RKO (cell line): ENCODE measurements at places on chromosomes 12 and 14.

DNA sequence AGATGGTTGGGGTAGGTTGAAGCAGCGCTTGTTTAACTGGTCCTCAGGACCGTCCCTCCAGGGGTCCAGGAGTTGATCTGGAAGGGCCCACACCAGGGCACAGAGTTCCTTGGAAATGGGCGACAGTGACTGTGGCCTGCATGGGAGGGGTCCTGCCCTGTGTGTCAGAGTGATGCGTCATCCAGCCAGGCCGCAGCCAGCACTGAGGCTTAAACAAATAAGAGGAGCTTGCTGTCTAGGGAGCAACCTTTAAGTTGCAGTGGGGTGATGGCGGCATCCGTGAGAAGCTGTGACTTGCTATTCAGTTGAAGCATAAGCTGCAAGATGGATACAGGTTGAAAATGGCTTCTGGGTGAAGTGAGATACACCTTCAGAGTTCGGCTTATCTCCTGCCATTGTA, 20.2 kb downstream of the DCAF4 start:
- DNase-seq = no peak

- no peak for DNase-seq
Observed at GRCh38 chr12:43856972-43857371, 21.1 kb downstream of the TMEM117 start.

GRCh38 chr14:98949051-98949450, 322.9 kb downstream of the BCL11B start:
- DNase-seq = no peak

DNA sequence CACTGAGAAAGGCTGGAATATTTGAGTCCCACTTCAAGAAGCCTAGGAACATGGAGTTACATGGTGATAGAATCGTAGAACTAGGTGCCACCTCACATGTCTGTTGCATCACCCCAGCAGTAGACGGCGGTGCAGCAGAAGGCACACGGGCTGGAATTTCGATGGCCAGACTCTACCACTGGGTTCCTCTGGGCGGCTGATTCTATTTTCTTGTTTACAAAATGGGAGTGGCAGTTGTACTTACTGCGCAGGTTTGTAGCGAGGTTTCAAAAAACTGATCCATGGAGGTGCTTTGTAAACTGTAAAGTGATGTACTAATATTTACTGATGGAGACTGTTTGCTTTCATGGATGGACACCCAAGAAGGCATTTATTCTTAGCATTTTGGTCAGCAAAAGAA, 45.7 kb downstream of the WDR20 start:
- no peak for DNase-seq

DNA sequence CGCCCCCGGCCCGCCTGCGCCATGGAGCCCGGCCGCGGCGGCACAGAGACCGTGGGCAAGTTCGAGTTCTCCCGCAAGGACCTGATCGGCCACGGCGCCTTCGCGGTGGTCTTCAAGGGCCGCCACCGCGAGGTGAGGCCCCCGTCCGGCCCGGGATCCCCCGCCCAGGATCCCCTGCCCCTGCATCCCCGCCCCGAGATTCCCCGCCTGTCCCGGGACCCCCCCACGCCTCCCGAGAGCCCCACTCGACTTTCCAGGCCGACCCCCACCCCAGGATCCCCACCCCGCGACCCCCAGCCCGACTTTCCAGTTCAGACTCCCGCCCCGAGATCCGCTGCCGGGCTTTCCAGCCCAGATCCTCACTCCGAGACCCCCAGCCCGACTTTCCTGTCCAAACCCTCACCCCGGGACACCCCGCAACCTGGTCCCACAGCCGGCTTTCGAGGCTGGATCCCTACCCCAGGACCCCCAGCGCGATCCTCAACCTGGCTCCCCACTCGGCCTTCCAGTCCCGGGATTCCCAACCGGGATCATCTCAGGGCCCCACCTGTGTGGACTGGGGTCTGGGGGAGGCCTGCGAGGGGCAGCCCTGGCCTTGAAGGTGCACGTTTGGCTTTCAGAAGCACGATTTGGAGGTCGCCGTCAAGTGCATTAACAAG, 688 bp downstream of the ULK1 start:
- DNase-seq = no peak

DNA sequence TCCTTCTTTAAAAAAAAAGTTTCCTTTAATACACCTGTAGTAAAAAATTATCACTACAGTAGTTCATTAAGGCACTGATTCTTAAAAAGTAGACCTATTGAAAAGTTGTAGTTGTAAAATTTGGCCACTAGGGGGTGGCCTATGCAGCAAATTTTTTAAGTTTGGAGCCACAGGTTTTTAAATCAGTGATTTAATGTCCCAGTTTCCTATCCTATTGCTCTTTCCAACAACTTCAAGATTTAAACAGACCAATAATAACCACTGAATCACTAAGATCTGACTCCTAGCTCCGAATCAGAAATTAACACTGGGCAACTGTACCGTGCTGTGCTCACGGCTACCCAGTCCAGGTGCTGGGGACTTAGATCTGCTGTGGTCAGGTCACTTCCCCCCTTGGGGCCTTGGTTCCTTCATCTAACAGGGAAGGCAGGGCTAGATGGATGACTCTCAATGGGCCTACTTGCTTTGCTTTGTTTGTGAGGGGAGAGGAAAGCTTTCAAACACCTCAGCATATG, 279.3 kb downstream of the MED13L start:
- DNase-seq = peak; percentile 54

DNA sequence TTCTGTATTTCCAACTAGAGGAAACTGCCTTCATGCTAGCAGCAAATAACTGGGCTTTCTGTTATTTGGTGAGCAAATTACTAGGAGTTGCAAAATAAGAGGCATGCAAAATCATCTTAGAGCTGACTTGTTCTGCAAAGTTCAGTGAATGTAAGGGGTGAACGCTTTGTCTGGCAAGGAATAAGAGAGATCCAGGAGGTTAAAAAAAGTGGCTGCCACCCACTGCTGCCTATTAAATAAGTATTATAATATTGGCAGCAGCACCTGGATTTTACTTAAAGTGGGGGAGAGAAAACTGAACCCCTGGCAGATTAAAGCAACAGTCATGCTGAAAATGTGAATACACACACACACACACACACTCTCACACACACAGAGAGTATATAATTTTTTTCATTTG, 557.0 kb downstream of the FLRT2 start:
- no peak for DNase-seq

DNA sequence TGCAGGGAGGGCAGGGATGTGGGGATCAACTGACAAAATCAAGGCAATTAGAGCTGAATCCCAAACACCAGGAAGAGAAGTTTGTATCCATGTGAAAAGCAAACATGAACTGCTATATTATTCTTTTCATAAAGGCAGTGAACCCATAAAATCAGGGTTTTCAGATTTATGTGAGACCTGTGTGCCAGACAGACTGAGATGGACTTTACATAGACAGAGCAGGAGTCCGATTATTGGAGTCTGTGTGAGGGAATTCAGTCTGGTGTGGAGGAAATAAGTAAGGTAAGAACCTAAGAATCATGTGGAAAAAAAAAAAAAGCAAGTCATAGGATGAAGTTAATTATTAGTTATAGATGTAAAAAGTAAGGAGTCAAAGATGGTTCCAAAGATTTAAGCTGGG, 45.1 kb upstream of the SYCP3 start:
- DNase-seq = no peak

DNA sequence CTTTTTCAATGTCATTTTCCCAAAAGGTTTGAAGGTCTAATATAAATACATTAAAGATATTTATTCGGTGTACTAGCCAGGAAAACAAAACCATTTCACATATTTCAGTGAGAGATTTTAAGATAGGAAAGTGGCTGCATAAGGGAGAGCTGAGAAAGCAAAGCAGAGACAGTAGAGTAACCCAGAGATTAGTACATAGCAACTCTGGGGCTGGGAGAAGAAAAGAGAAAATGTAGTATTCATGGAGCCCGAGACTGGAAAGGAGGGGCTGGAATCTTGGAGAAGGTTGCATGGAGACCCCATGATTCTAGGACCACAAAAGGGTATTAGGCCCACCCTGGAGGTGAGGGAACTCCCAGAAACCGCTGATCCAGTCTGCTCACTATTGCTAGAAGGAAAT, 236.9 kb downstream of the PAWR start:
- DNase-seq = no peak

DNA sequence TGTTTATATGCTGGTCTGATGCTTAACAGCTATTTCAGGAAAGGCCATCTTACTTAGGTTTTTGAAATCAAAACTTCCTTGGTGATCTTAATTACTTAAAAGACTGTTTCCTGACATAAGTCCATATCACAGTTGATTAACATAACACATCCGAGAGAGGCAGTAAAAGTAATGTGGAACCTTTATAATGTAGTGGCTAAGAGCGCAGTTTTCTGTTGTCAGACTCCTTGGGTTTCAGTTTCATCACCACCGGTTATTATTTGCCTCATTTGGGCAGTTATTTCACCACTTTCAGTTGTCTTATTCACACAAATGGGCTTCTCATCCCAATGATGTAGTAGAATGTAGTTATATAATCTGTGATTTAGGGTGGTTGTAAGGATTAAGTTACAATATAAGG, 30.9 kb downstream of the TBC1D15 start:
- DNase-seq = no peak

- DNase-seq = no peak
Observed at GRCh38 chr14:91277546-91278382, 33.3 kb upstream of the GPR68 start.

GRCh38 chr12:122935318-122935717, 30.9 kb downstream of the ABCB9 start:
- no peak for DNase-seq

- DNase-seq = peak; percentile 14
Observed at GRCh38 chr14:23370221-23370620, 2.4 kb upstream of the IL25 start.

- DNase-seq = no peak
Observed at GRCh38 chr14:71726580-71727021, 205.6 kb upstream of the RGS6 start.

- peak; percentile 52 for DNase-seq
Observed at GRCh38 chr14:21768116-21768874, 94.7 kb upstream of the OR4E1 start.
